Cardiac atrium fibroblast (primary cell): ENCODE measurements at places on chromosomes 11 and 22. TPM values are rescaled to one million over a fixed set of nuclear protein-coding genes. Genes with fewer than 3 reads are reported as not detected.

Gene OR5M10
- total RNA-seq: not detected in 2 replicates

Gene RCOR2
- total RNA-seq: 3.2 and 3.4 TPM in 2 replicates

Gene CYB5R2
- total RNA-seq: 10.3 and 10.5 TPM in 2 replicates

Gene PRODH
- not detected in 2 replicates for total RNA-seq

Gene DYNC2H1
- 12.5 and 13.4 TPM in 2 replicates for total RNA-seq

Gene NPTXR
- 0.54 and 1.5 TPM in 2 replicates for total RNA-seq

Gene FOSL1
- total RNA-seq: 33.4 and 37.7 TPM in 2 replicates
